Ascending aorta (tissue), 2 donors: ENCODE measurements at places on chromosomes 4 and X.
A peak's percentile ranks its signal among the peaks of the same experiment; 100 is the strongest.

DNA sequence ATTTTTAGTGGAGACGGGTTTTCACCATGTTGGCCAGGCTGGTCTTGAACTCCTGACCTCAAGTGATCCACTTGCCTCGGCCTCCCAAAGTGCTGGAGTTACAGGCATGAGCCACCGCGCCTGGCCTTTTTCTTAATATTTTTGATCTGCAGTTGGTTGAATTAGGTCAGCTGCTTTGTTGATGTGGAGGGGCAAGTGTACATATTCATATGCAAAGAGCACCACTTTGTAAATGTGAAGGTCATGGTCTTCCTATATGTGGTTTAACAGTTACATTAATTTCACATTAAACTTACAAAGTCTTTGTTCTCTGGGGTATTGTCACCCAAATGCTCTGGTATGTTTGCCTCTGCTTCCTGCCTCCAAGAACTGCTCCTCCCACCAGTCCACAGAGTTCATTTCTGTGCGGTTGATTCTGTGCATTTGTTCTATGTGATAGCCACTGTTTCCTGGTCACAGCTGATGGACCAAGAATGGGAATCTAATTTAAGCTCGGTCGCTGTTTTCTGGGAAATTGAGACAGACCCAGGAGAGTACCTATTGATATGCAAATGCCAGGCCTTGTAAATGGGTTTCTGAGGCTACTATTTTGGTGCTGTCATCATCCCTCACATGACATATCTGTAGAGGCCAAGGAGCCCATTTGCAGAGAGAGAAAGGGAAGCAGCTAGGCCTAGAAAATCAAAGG lies 26.9 kb upstream of the HPSE start:
- no peaks in the 10 kb centered on the region for H3K27me3 ChIP-seq
- H3K4me3 ChIP-seq: no peak overlapping the region
- H3K27ac ChIP-seq: no peak overlapping the region
- H3K4me1 ChIP-seq: peaks cover 4% of the 10 kb centered on the region

- no peaks in the 10 kb centered on the region for H3K4me1 ChIP-seq
- peak overlapping the region; percentile 68 for H3K27ac ChIP-seq
- DNase-seq: no peak
- no peaks in the 10 kb centered on the region for H3K27me3 ChIP-seq
These were observed 376.8 kb downstream of the BCOR start for GRCh38 chrX:39720945-39721344.

- H3K27ac ChIP-seq: no peak overlapping the region
- no peak for DNase-seq
- no peak overlapping the region for H3K4me3 ChIP-seq
- no peaks in the 10 kb centered on the region for H3K4me1 ChIP-seq
- no peaks in the 10 kb centered on the region for H3K36me3 ChIP-seq
- no peaks in the 10 kb centered on the region for H3K27me3 ChIP-seq
These were observed 183.5 kb upstream of the FSTL5 start for GRCh38 chr4:162347156-162347841.

DNA sequence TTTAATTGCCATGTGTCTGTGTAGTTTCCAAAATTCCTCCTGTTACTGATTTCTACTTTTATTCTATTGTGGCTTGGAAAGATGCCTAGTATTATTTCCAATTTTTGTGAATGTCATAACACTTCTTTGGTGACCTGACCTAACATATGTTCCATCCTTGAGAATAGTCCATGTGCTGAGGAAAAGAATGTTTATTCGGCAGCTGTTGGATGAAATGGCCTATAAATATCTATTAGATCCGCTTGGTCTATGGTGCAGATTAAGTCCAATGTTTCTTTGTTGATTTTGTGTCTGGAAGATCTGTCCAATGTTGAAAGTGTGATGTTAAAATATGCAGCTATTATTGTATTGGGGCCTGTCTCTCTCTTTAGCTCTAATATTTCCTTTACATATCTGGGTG lies 219.2 kb upstream of the HDX start:
- H3K27ac ChIP-seq: no peak overlapping the region
- no peaks in the 10 kb centered on the region for H3K4me1 ChIP-seq
- no peak for DNase-seq
- no peaks in the 10 kb centered on the region for H3K36me3 ChIP-seq
- H3K4me3 ChIP-seq: no peak overlapping the region

- no peak overlapping the region for H3K4me3 ChIP-seq
- no peaks in the 10 kb centered on the region for H3K36me3 ChIP-seq
- DNase-seq: no peak
- no peak overlapping the region for H3K27ac ChIP-seq
- H3K4me1 ChIP-seq: no peaks in the 10 kb centered on the region
- H3K27me3 ChIP-seq: no peaks in the 10 kb centered on the region
These were observed 1043.6 kb downstream of the CCSER1 start for GRCh38 chr4:91170768-91171167.

- no peak overlapping the region for H3K27ac ChIP-seq
- no peak for DNase-seq
- no peaks in the 10 kb centered on the region for H3K4me1 ChIP-seq
These were observed 15.9 kb downstream of the PLRG1 start for GRCh38 chr4:154534296-154534695.

DNA sequence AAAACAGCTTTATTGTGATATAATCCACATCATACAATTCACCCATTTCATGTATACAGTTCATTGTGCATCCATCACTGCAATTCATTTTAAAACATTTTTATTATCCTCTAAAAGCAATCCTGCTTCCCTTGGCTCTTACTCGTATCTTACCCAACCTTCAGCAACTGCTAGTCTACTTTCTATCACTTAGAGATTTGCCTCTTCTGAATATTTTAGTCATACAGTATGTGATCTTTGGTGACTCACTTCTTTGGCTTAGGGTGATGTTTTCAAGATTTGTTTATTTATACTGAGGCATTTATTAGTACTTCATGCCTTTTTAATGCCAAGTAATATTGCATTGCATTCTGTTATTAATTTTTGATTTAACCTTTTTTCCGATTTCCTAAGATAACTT lies 15.0 kb upstream of the MSMO1 start:
- H3K4me1 ChIP-seq: no peaks in the 10 kb centered on the region
- DNase-seq: no peak
- no peak overlapping the region for H3K4me3 ChIP-seq
- no peaks in the 10 kb centered on the region for H3K27me3 ChIP-seq
- H3K27ac ChIP-seq: no peak overlapping the region

DNA sequence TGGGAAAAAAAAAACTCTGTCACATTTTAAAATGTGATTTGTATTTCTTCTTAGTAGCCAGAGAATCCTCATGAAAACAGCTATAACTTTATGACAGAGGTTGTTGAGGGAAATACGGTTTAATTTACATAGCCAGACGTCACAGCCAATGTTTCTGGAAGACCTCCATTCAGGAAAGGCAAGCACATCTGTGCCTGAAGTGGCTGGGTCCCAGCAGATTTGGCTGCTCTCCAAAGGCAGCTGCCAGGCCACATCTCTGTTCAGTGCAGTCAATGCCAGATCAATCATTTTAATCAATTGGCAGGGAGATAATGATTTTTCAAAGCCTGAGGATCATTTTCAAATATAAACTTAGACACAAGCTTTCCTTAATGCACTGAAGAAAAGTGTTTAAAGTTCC lies 86.5 kb upstream of the ZIC3 start:
- H3K4me1 ChIP-seq: no peaks in the 10 kb centered on the region
- H3K36me3 ChIP-seq: no peaks in the 10 kb centered on the region
- no peaks in the 10 kb centered on the region for H3K27me3 ChIP-seq

GRCh38 chr4:11730545-11730944 lies 301.9 kb upstream of the HS3ST1 start:
- H3K27ac ChIP-seq: no peak overlapping the region
- no peaks in the 10 kb centered on the region for H3K4me1 ChIP-seq
- H3K4me3 ChIP-seq: no peak overlapping the region
- no peaks in the 10 kb centered on the region for H3K36me3 ChIP-seq

GRCh38 chr4:7822877-7823276 lies 116.8 kb downstream of the AFAP1 start:
- peak overlapping the region; percentile 85 for H3K27ac ChIP-seq
- no peak overlapping the region for H3K4me3 ChIP-seq
- DNase-seq: no peak
- no peaks in the 10 kb centered on the region for H3K27me3 ChIP-seq
- no peaks in the 10 kb centered on the region for H3K4me1 ChIP-seq

GRCh38 chr4:140448830-140449229 lies 21.4 kb upstream of the CLGN start:
- H3K27ac ChIP-seq: no peak overlapping the region
- no peaks in the 10 kb centered on the region for H3K36me3 ChIP-seq
- H3K27me3 ChIP-seq: no peaks in the 10 kb centered on the region
- no peak for DNase-seq

DNA sequence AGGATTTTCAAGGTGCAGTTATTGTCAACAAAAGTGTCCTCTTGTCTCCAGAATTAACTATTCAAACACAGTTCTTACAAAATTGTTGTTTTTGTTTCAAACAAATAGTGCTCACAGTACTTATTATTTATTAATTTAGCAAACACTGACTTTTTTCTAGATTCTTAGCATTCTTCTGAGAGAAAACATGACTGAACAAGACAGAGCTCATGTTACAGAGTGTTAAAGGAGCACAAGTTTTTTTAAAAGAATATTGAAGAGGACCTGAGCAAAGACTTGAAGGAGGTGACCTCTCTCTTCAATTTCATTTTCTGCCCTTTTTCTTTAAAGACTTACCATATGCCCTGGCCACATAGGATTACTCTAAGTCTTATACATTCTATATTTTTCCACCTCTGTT lies 2220.3 kb upstream of the AGA start:
- no peak for DNase-seq
- H3K4me3 ChIP-seq: no peak overlapping the region
- no peaks in the 10 kb centered on the region for H3K27me3 ChIP-seq
- H3K4me1 ChIP-seq: no peaks in the 10 kb centered on the region

DNA sequence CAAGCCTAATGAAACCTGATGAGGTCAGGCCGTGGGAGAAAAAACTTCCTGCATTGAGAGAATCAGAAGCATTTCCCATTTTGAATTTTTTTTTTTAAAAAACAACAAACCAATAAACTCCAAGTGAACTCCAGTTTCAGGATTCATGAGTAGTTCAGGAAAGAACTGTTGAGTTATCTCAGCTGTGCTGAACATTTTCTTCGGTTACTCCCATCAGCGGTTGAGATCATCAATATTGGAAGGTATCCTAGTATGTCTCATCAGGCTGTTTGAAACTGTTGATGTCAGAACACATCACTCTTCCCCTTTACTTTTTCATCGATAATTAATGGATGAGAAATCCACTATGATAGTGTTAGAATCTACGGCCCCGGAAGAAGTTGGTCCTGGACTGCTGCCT lies 82.4 kb upstream of the ADGRG2 start:
- H3K27me3 ChIP-seq: no peaks in the 10 kb centered on the region
- no peaks in the 10 kb centered on the region for H3K36me3 ChIP-seq
- H3K27ac ChIP-seq: no peak overlapping the region
- DNase-seq: no peak
- H3K4me3 ChIP-seq: no peak overlapping the region

DNA sequence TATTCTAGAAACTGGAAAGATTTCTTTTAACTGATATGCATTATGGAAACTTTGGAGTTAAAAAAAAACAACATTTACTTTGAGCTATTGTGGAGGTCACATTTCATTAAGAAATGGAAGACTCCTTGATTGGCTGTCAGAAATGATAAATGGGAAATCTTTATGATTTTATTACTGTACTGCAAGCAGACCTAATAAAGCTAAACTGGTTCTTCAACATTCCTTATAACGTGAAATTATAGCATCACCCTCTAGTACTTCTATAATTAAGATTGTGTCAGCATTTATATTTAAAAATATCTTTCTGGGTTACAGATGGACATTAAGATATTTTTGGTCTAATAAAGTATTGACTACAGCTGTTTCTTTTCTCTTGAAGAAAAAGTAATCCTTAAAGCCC lies 213.8 kb upstream of the PACRGL start:
- no peak overlapping the region for H3K4me3 ChIP-seq
- no peak for DNase-seq
- H3K27me3 ChIP-seq: no peaks in the 10 kb centered on the region
- H3K27ac ChIP-seq: no peak overlapping the region
- H3K36me3 ChIP-seq: no peaks in the 10 kb centered on the region

- H3K27ac ChIP-seq: no peak overlapping the region
- H3K27me3 ChIP-seq: no peaks in the 10 kb centered on the region
- no peaks in the 10 kb centered on the region for H3K4me1 ChIP-seq
- no peak for DNase-seq
These were observed 976.8 kb upstream of the ADGRL3 start for GRCh38 chr4:60223208-60223923.

- H3K4me3 ChIP-seq: no peak overlapping the region
- no peaks in the 10 kb centered on the region for H3K36me3 ChIP-seq
- no peaks in the 10 kb centered on the region for H3K4me1 ChIP-seq
- H3K27ac ChIP-seq: no peak overlapping the region
- DNase-seq: no peak
- no peaks in the 10 kb centered on the region for H3K27me3 ChIP-seq
These were observed 12.3 kb upstream of the NDP start for GRCh38 chrX:43985511-43985910.

- H3K27me3 ChIP-seq: no peaks in the 10 kb centered on the region
- no peak overlapping the region for H3K27ac ChIP-seq
- H3K36me3 ChIP-seq: no peaks in the 10 kb centered on the region
- no peak overlapping the region for H3K4me3 ChIP-seq
- H3K4me1 ChIP-seq: no peaks in the 10 kb centered on the region
- DNase-seq: no peak
These were observed 37.4 kb downstream of the CLOCK start for GRCh38 chr4:55509266-55509665.

GRCh38 chr4:76198411-76199237 lies 15.0 kb downstream of the SCARB2 start:
- H3K4me1 ChIP-seq: peaks cover 10% of the 10 kb centered on the region
- peak overlapping the region; percentile 71 for H3K27ac ChIP-seq
- H3K4me3 ChIP-seq: no peak overlapping the region
- no peaks in the 10 kb centered on the region for H3K27me3 ChIP-seq

DNA sequence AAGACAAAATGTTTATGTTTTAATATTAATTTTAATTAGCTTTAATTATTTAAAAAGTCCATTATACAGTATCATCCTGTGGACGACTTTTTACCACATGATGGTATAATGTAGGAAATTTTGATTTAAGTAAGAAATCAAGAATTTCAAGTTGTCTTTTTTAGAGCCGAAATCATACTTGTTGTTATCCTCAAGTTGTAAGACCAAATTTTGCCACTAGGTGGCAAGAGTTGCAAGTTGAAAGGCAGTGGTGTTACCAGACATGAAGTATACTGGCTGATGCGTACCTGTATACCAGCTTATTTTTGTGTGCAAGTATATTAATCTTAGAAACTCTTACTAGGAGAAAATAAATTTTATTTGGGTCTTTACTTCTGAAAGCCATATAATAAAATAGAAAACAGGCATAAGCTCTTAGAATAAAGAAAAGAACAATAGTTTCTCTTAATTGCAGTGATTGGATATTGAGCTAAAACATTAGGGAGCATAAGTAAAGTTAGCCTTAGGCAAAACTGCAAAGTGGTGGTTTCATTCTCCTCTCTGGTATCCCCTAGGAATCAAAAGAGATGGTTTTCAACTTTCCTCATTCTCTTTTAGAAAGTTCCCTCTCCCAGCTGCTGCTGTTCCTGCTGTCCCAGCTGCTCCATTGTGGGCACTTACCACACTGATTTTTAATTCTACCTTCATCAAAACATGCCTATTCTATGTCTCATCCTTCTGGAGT lies 118.0 kb upstream of the WDFY3 start:
- no peaks in the 10 kb centered on the region for H3K4me1 ChIP-seq
- no peak overlapping the region for H3K4me3 ChIP-seq
- H3K27me3 ChIP-seq: no peaks in the 10 kb centered on the region
- no peak for DNase-seq
